Pancreas (tissue), 10 donors: ENCODE measurements at places on chromosomes 2 and 18. TPM values are rescaled to one million over a fixed set of nuclear protein-coding genes. Genes with fewer than 3 reads are reported as not detected.

DNA sequence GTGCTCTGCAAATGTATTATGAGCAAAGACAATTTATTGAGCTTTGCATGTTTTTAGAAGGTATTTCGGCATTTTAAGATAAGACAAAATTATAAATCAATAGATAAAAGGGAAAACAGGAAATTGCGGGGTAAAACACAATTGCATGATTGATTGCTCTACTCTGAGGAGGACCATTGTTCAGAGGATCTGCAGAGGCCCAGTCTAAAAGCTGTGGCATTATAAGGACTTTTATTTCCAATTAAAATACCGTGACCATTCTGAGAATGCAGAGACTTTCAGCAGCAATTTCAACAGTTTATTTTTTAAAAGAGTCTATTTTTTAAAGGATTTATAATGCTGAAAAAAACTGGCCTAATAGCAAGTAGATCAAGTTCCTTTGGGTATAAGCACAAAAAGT lies 62.0 kb downstream of the TPGS2 start:
- no peak overlapping the region for H3K27ac ChIP-seq
- H3K4me3 ChIP-seq = no peak overlapping the region
- H3K36me3 ChIP-seq = no peaks in the 10 kb centered on the region
- no peaks in the 10 kb centered on the region for H3K27me3 ChIP-seq

- H3K27me3 ChIP-seq = peaks cover 4% of the 10 kb centered on the region
- H3K4me3 ChIP-seq = no peak overlapping the region
- H3K36me3 ChIP-seq = no peaks in the 10 kb centered on the region
- no peak overlapping the region for H3K27ac ChIP-seq
- no peak for DNase-seq
Measured at GRCh38 chr18:57446322-57446721, 11.1 kb downstream of the ONECUT2 start.

- H3K27me3 ChIP-seq = no peaks in the 10 kb centered on the region
- DNase-seq = no peak
- H3K4me1 ChIP-seq = no peaks in the 10 kb centered on the region
- H3K27ac ChIP-seq = no peak overlapping the region
- H3K36me3 ChIP-seq = no peaks in the 10 kb centered on the region
Measured at GRCh38 chr2:79713131-79713785, 200.4 kb downstream of the CTNNA2 start.

- no peak overlapping the region for H3K4me3 ChIP-seq
- no peaks in the 10 kb centered on the region for H3K36me3 ChIP-seq
- no peaks in the 10 kb centered on the region for H3K4me1 ChIP-seq
- H3K27ac ChIP-seq = no peak overlapping the region
- no peaks in the 10 kb centered on the region for H3K27me3 ChIP-seq
Measured at GRCh38 chr2:95316466-95317122, 19.4 kb downstream of the KCNIP3 start.

DNA sequence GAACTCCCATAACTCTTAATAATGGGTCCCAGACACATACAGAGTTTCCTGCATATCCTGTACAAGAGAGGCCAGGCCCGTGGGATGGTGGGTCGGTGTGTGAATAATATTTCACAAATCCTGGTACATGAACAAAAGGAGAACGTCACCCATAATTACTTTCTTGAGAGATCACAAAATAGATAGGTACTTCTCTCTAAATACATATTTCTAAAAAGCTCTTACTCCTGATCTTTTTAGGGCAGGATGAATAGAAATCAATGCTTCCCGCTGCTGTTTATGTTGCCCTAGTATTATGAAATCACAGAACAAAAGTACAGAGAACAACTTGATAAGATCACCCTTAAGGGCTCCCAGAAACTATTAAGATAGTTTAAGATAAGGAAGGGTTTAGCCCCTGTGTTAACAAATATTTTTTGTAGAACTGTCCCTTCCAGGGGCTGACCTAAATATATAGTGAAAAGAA lies 5.4 kb downstream of the IRS1 start:
- peaks cover 27% of the 10 kb centered on the region for H3K4me1 ChIP-seq
- peak overlapping the region; percentile 40 for H3K27ac ChIP-seq
- H3K27me3 ChIP-seq = no peaks in the 10 kb centered on the region
- H3K36me3 ChIP-seq = no peaks in the 10 kb centered on the region

- H3K27me3 ChIP-seq = no peaks in the 10 kb centered on the region
- H3K4me3 ChIP-seq = no peak overlapping the region
- no peaks in the 10 kb centered on the region for H3K36me3 ChIP-seq
- H3K4me1 ChIP-seq = no peaks in the 10 kb centered on the region
- DNase-seq = no peak
Measured at GRCh38 chr2:206867006-206867405, 72.3 kb upstream of the CPO start.

Gene LHCGR
- not detected for total RNA-seq

Gene LYPD6B
- 5.6 TPM for total RNA-seq

Gene ANKRD29
- 0.43 TPM for total RNA-seq

Gene CCDC148
- total RNA-seq = 1.5 TPM
